ENCODE measurements at places on chromosomes 11 and 22.

GRCh38 chr11:2210366-2211112 is 38.9 kb upstream of the TH start:
- DNase-seq = no peak

DNA sequence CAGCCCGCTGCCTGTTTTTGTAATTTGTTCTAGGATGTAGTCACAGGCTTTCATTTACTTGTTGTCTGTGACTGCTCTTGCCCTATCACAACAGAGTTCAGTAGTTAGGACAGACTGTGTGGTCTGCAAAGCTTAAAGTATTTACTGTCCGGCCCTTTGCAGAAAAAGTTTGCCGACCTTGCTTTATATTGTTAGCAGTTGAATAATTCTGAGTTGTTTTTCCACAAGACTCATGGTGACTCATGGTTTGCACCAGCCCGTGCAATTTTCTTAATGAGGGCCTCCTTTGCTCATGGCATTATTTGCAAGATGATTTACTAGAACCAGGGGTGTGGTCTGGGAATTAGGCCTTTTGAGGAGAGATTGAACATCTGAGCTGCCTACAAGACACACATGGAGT is 110.6 kb downstream of the SCN3B start:
- DNase-seq = peak; percentile 86

- no peak for DNase-seq
Measured at GRCh38 chr11:14566331-14567063, 46.3 kb upstream of the PSMA1 start.

DNA sequence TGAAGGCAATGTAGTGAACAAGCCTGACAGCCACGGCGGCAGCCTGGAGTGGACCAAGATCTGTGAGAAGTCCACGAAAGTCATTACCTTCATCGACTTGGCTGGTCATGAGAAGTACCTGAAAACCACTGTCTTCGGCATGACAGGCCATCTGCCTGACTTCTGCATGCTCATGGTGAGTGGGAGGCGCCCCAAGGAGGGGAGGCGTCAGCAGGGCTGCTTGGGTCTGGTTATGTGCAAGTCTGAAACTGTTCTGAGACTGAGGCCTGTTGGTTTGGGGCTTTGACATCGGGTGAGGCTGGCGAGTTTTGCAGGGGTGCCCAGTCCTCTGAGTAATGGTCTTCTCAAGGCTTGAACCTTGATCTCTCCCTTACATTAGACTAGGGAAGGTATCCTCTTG is 11.1 kb downstream of the GTPBP1 start:
- no peak for DNase-seq

DNA sequence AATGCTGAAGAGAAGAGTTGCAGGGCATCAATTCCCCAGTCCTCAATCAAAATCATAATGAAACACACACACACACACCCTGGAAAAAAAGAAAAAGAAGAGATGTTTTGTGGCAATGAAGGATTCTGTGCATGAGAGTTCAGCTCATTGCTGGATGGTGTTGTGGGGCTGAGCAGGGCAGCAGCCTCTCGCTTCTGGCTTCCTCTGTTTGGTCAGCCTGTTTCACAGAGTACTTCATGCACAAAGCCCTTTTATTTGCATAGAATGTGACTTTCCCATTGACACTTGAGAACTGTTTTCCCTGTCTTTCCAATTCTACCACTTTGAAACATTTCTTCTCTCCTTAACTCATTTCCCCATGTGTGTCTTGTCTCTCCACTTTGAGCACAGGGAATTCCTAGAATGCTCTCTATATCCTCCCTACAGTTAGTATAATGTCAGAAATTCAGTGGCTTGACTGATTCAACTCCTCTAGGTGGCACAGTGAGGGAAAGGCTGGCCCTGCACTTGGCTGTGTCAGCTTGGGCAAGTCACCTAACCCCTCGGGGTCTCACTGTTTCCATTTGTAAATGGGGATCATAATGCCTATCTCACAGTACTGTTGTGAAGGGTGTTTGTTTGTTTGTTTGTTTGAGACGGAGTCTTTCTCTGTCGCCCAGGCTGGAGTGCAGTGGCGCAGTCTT is 25.4 kb upstream of the BSX start:
- DNase-seq = no peak

GRCh38 chr11:119754199-119754598 is 25.2 kb upstream of the NECTIN1 start:
- DNase-seq = no peak

- peak; percentile 44 for DNase-seq
Measured at GRCh38 chr11:26028393-26028911, 303.5 kb upstream of the ANO3 start.

- no peak for DNase-seq
Measured at GRCh38 chr11:78424334-78425270, 7.0 kb upstream of the GAB2 start.

DNA sequence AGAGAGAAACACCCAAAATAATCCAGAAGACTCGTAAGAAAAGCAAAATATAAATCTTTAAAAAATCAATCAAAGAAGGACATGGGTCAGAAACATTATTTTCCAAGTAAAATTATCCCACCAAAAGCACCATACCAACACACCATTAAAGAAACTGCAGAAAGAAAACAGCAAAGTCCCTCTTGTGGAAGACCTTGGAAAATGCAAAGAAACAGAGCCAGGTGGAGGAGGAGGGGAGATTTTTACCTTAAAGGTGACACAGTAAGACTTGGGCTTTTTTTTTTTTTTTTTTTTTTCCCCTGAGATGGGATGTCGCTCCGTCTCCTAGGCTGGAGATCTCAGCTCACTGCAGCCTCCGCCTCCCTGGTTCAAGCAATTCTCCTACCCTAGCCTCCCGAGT is 123.8 kb downstream of the LARGE1 start:
- no peak for DNase-seq

DNA sequence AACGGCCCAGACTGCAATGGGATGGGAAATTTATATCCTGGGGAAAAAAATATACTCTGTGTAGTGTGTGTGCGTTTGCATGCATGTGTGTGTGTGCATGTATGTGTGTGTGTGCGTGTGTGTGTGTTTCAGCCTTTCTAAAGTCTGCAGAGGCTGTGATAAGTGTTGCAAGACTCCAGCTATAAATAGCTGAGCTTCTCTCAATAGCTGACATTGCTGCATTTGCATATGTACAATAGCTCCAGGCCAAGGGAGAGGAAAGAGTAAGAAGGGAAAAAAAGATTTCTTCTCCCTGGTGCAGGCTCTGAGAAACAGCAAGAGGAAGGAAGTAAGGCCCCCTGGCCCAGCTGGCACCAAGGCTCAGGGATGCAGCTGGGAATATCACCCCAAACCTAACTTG is 483.0 kb downstream of the MN1 start:
- DNase-seq = peak; percentile 69

DNA sequence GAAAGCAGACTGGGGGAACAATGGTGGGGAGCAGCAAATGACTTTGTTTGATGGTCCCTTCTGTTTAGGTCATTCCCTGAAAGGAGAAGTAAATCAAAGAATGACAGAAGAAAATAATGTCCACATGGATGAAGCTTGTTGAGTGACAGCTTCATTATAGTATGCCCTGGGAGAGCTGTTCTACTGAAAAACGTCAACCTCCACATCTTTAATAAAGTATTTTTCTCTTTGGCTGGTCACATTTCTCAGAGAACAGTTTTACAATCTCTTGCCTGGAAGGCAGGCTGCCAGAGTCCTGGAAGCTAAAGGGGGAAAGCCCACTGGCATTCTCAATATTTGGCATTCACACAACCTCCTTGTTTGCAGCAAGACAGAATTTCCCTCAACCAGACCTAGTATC is 287.9 kb downstream of the SWAP70 start:
- DNase-seq = peak; percentile 3

- DNase-seq = no peak
Measured at GRCh38 chr11:22930816-22931594, 70.7 kb upstream of the CCDC179 start.

- no peak for DNase-seq
Measured at GRCh38 chr11:64713016-64713707, 9.8 kb downstream of the NRXN2 start.

- DNase-seq = no peak
Measured at GRCh38 chr11:19822531-19822930, 109.9 kb downstream of the NAV2 start.

GRCh38 chr11:95904009-95904650 is 19.8 kb downstream of the MTMR2 start:
- no peak for DNase-seq

GRCh38 chr22:24871611-24872205 is 65.7 kb downstream of the SGSM1 start:
- DNase-seq = no peak

GRCh38 chr11:103924166-103925013 is 112.0 kb upstream of the DDI1 start:
- no peak for DNase-seq

DNA sequence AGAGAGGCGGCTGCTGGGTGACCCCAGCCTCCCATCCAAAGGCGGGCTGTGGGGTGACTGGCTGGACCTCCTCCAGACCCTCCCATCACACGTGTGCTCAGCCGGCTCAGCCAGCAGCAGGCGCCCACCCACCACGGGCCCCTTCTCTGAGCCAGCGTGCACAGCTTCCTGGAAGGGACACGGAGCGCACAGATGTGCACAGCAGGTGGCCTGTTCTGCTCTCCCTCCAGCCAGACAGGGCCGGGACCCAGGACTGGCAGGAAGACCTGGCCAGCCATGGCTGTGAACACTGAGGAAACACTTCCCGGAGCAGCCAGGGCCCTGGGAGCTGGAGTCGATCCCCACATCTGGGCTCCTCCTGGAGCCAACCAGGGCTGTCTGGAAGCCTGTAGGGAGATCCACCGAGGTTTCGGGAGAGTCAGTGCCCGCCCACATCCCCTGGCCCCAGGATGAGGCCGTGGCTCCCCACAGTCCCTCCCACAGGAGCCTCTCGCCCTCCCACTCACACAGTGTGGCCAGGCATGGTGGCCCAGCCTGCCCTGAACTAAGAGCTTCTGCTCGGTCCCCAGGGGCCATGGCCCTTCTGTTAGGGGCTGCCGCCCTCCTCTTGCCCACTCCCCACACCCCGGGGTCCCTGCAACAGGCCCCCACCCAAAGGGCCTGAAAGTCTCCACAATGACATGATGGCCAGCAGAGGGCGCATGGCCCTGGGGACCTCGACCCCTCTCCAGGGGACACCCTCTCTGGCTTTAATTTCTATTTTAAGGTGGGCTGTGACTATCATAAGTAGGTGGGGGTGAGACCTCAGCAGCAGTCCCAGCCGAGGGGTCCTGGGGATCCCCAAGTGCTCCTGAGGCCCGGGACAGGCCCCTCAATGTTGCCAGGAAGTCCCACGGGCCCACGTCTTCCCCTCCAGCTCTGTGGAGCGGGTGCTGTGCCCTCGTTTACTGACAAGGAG is 90.6 kb upstream of the FGF3 start:
- no peak for DNase-seq

DNA sequence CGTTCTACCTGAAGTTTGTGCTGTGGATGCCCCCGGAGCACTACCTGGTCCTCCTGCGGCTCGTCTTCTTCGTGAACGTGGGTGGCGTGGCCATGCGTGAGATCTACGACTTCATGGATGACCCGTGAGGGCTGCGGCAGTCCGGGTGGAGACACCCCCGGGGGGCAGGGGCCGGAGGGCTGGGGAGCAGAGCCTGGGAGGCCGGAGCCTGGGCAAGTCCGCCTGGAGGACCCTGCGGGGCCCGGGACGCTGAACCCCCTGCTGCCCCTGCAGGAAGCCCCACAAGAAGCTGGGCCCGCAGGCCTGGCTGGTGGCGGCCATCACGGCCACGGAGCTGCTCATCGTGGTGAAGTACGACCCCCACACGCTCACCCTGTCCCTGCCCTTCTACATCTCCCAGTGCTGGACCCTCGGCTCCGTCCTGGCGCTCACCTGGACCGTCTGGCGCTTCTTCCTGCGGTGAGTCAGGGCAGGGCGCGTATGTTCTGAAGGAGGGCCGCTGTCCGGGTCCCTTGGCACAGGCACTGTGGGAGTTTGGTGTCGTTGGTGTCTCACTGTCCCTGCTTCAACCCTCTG is 17.3 kb downstream of the RNH1 start:
- DNase-seq = no peak

- DNase-seq = no peak
Measured at GRCh38 chr22:28948424-28948823, 65.1 kb downstream of the ZNRF3 start.

DNA sequence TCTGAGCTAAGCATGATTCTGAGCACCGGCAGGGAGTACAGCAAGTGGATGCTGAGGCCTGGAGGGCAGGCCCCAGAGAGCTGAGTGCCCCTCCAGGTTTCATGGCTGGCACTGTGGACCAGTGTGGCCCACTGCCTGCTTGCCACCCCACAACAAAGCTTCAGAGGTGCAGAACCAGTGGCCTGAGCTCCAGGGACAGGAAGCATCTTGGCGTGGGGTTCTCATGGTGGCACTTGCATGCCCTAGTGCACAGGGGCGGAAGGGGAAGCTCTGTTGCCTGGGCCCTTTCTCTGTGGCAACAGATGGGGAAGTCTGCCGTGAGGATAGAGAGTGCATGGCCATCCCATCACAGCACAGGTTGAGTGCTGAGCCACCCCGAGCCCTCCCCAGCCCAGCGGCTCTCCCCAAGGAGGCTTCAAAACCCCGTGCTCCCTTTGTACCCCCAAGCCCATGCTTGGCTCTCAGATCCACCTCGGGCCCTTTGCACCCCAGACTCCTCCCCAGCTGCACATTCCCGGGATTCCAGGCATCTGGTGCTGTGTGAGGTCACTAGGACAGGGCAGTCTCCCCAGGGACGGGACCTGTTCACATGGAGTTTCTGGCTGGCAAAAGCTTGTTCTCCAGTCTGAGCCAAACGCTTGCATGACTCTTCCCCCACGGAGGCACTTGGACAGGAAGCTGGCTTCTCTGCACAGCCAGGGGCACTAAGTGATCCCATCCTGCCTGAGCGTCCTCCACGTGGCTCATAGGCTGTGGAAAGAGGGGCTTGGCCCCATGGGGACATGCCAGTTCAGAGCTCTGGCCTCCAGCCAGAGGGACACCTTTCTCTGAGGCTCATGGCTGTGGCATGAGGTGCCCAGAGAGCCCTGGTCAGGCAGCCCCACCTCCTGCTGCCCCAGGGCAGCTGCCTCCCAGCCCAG is 4.2 kb downstream of the SLC25A1 start:
- peak; percentile 63 for DNase-seq

- no peak for DNase-seq
Measured at GRCh38 chr11:2927121-2927800, 2.0 kb downstream of the PHLDA2 start.

DNA sequence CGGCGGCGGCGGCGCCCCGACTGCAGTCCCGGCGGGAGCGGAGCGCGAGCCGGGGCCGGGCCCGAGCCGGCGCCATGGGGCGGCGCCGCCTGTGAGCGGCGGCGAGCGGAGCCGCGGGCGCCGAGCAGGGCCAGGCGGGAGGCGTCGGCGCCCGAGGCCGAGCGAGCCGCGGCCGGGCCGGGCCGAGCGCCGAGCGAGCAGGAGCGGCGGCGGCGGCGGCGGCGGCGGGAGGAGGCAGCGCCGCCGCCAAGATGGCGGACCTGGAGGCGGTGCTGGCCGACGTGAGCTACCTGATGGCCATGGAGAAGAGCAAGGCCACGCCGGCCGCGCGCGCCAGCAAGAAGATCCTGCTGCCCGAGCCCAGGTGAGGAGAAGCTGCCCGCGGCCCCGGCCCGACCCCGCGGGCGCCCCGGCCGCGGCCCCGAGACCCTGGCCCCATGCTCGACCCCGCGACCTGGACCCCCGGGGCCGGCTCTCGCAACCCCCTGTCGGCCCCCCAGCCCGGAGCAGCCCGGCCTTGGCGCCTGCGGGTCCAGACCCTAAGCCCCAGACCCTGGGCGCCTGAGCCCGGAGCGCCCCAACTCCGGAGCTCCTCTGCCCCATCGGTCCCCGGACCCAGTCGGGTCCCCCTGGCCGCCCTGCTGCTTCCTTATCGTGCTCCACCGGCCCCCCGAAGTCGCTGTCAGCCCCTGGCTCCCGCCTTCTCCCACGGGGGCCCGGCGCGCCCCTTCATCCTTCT is at the start of gene GRK2:
Gene GRK2, plus strand, starts transcription at position 25 of the 739 bp plus-strand sequence. Its CDS starts 227 bp downstream, at position 252.
- DNase-seq = peak; percentile 58

- no peak for DNase-seq
Measured at GRCh38 chr11:108732395-108732794, 67.5 kb downstream of the DDX10 start.
